Fibroblast of the aortic adventitia (primary cell): ENCODE measurements at places on chromosomes 7 and 10. TPM values are rescaled to one million over a fixed set of nuclear protein-coding genes. Genes with fewer than 3 reads are reported as not detected.

Gene NAT16
- total RNA-seq: not detected in 2 replicates

Gene FAM131B
- total RNA-seq: 3.2 and 4.0 TPM in 2 replicates

Gene TECTB
- not detected in 2 replicates for total RNA-seq

Gene SLC26A5
- not detected in 2 replicates for total RNA-seq

Gene TAS2R16
- not detected in 2 replicates for total RNA-seq

Gene CRYGN
- total RNA-seq: 0.09 and 0.16 TPM in 2 replicates

Gene FZD8
- total RNA-seq: 8.8 and 15.4 TPM in 2 replicates

Gene MOGAT3
- not detected in 2 replicates for total RNA-seq

Gene OPN1SW
- not detected in 2 replicates for total RNA-seq

Gene C10orf62
- not detected in 2 replicates for total RNA-seq

Gene SPDYE16
- total RNA-seq: 0.09 and 0.33 TPM in 2 replicates

Gene TMEM209
- 5.2 and 33.4 TPM in 2 replicates for total RNA-seq

Gene BAG3
- 7.8 and 19.2 TPM in 2 replicates for total RNA-seq

Gene DNMBP
- 24.9 and 62.4 TPM in 2 replicates for total RNA-seq

Gene GCK
- 0.36 TPM in 1 of 2 replicates, not detected in the other for total RNA-seq

Gene ATOH7
- total RNA-seq: not detected in 2 replicates

Gene CLEC5A
- not detected in 2 replicates for total RNA-seq

Gene ZWINT
- total RNA-seq: 2.7 and 46.3 TPM in 2 replicates

Gene ACTR1A
- 103 and 105 TPM in 2 replicates for total RNA-seq

Gene BRAF
- 29.9 and 38.7 TPM in 2 replicates for total RNA-seq
